ENCODE measurements at places on chromosomes 16 and 17.

DNA sequence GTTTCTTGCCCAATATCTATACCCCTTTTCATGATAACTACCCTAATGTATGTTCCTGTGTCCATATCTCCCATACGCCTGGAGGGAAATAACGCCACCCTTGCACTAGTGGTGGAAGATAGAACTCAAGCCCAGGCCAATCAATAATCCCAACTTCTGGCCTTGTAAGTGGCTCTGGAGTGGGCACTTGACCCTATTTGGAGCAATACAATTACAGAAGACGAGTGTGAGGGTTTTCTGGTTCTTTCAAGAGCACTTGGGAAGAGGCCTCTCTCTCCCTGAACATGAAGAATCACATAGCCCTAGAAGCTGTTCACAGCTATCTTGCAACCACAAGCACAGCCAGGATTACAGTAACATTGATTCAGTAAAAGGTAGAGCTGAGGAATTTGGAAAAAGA lies 217.9 kb downstream of the RAB11FIP4 start:
- DNase-seq: no peak

- no peak for DNase-seq
Observed at GRCh38 chr17:60169921-60170817, 20.4 kb downstream of the CA4 start.

DNA sequence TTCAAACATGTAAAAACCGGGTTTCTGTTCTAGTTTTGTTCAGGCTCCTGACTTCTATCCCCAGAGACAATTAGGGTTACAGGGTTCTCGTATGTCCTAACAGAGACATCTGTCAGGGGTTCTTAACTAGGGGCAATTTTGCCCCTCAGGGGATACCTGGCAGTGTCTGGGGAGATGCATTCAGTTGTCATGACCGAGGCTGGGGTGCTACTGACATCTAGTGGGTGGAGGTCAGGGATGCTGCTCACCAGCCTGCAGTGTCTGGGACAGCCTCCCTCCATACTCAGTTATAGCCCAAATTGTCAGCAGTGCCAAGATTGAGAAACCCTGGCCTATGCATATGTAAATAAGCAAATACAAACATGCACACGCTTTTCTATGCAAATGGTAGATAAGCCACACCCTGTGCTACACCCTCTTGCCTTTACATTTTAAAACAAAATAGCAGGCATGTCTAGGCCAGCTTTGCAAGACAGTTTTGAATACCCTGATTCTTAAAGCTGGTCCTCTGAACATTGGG lies 37.4 kb downstream of the CLEC16A start:
- no peak for DNase-seq

DNA sequence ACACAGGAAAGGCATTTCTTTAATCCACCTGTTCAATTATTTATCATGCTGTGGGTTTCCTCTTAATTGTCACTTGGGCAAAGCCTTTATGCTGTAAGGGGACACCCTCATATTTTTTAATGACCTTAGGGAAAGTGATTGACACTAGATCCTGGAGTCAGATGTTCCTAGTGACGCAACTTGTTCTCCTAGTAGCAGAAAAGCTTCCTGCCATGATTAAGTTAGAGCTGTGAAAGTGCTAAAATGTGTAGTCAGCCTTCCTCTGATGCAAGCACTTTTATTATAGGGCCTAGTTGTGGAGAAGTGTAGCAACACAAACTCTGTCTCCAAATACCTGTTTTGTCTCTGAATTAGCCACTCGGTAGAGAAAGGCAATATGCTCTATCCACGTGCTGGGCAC lies 12.3 kb downstream of the TMEM100 start:
- DNase-seq: no peak

- DNase-seq: no peak
Observed at GRCh38 chr17:73427198-73427597, 115.4 kb upstream of the CDC42EP4 start.

GRCh38 chr17:74391771-74392170 lies 24.5 kb downstream of the GPR142 start:
- no peak for DNase-seq

- no peak for DNase-seq
Observed at GRCh38 chr16:65070831-65071432, 50.9 kb downstream of the CDH11 start.

- DNase-seq: no peak
Observed at GRCh38 chr16:50457423-50457822, 88.6 kb upstream of the BRD7 start.

- no peak for DNase-seq
Observed at GRCh38 chr16:50331570-50331969, 37.2 kb downstream of the BRD7 start.

- DNase-seq: no peak
Observed at GRCh38 chr17:62892870-62893338, 73.1 kb upstream of the TANC2 start.

DNA sequence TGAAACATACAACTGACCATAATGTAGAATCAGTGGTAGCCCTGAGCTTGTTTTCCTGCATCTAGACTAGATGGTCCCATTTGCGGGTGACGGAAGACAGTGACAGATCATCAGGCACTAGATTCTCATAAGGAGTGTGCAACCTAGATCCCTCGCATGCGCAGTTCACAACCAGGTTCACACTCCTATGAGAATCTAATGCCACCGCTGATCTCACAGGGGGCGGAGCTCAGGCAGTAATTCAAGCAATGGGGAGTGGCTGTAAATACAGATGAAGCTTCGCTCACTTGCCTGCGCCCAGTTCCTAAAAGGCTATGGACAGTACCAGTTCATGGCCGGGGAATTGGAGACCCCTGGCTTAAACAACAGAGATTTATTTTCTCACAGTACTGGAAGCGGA lies 656.3 kb downstream of the HS3ST4 start:
- DNase-seq: no peak

GRCh38 chr16:56068816-56069215 lies 122.5 kb upstream of the GNAO1 start:
- DNase-seq: no peak

DNA sequence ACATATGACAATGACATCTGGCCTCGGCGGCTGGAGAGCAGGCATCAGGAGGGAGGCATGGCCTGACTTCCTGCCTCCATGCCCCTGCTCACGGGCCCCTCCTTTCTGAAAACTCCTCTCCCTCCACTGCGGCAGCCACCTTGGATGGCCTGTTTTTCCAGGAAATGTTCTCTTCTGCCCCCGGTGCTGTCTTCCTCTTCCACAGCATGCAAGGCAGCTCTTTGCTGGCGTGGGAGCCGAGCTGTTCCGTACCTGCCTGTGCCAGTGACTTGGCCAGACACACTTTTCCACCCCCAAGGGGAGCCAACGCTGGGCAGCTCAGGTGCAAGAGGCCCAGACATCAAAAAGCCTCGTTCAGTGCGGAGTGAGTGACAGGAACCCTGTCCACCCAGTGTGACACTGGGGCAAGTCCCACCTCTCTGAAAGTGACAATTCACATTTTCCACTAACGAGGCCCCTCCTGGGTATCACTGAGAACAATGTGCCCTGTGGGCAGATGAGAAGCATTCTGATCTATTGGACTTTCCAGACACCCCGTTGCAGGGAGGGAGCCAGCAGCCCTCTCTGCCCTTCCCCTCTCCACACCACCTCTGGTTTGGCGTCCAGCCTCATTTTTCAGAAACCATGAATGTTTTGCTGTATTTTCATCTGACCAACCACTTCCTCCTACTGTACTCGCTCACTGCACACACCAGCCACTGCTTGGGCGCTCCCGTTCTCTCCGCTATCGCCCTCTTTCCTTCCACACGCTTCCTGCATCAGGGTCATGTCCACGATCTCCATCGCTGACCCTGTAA lies 31.2 kb downstream of the NSMCE1 start:
- DNase-seq: no peak

DNA sequence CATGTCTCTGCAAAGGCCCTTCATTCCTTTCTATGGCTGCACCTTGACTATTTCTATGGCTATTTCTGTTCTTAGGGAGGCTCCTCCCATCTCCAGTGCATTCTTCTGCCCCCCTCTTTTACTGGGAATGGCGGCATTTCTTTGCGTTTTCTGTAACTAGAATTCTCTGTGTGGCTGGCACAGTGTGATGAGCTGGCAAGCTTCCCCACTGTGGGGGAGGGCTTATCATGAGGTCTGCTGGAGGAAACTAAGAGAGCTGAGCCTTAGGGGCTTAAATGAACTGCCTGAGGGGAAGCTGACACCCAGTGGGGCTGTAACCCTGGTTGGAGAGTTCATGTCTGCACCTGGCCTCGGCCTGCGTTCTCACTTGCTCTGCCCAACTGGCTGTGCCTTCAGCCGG lies 1.5 kb upstream of the CARD14 start:
- no peak for DNase-seq

- no peak for DNase-seq
Observed at GRCh38 chr16:60279061-60279665, 1545.0 kb upstream of the GOT2 start.

GRCh38 chr17:66276328-66276937 lies 26.0 kb upstream of the PRKCA start:
- DNase-seq: no peak

DNA sequence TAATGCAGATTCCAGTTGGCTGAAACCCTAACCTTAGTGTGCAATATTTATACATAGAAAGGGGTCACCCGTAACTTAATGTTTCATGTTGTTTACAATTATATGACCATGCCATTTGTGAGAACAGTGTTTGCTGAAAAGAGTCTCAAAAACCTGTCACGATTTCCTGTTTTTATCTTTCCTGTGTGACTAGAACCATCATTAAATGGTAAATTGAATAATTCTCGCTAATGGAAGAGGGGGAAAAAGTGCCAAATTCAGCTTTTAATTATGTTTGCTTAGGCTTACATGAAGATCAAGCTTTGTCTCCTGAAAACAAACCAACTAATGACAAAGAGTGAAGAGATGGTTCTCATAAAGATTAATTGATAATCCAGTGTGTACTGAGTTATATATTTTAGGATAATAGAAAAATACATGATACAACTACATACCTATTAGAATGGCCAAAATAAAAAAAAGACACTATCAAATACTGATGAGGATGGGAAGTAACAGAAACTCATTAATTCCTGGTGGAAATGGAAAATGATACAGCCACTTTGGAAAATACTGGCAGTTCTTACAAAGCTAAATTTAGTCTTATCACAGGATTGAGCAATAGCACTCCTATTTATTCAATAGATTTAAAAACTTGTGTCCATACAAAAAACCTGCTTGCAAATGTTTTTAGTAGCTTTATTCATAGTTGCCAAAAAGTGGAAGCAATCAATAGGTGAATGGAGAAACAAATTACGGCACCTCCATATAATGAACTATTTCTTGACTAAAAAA lies 141.7 kb downstream of the CDK5R1 start:
- DNase-seq: no peak

DNA sequence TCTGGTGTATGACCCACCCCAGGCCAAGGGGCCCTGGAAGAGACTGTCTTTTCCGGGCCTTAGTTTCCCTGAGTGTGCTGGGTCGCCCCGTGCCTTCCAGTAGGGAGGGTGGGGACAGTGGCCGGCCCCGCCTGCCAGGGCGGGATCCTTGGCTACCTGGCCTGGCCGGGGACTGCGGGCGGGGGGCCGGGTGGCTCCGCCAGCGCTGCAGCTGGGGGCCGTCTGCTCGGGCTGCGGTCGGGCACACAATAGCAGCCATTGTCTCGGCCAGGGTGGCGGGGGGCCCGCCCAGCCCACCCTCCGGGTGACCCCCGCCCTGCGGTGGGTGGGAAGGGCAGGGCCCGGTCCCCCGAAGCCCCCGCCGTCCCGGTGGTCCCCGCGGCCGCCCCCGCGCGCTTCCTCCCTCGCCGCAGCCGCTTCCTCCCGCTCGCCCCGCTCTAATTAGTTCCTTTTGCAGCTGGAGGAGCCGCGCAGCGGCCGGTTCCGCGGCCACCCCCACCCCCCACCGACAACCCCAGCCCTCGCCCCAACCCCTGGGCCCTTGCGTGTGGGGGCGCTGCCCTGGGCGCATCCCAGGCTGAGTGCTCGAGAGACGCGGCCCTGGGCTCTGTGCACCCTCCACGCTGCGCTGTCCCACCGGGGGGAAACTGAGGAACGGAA lies 11.6 kb downstream of the GLIS2 start:
- no peak for DNase-seq

DNA sequence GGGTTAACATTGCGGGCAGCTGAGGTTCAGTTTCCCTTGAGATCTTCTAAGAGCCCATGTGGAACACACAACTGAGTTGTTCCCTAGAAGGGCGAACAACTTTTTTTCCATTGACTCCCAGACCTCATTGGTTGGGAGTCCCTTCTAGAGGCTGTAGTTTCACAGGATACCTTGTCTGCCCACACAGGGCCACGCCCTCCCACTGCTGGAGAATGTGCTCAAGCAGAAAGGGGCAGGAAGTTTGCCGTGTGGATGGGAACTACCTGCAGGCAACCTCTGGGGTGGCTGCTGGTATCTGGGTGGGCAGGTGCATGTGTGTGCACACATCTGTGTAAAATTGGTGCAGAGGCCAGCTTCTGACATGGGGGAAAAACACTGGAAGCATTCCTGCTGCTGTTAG lies 178.8 kb upstream of the PSMD7 start:
- DNase-seq: no peak

- no peak for DNase-seq
Observed at GRCh38 chr17:68035131-68035522, 408 bp upstream of the KPNA2 start.

DNA sequence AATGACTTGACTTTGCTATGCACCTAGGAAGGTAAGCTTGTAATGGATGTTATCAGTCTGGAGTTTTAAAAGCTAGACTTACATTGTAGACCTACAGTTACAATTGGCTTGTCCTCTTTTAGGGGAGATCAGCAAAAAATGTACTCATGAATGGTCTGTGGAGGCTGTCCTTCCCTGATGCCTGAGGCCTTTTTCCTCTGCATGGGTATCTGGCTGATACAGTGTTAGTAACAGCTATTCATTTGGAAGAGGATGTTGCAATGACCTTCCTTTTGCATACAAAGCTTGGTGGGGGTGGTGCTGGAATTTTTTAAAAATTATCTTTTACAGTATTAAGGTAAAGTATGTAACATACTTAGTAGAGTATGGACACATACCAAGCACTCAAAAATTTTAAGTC lies 525.5 kb downstream of the KIF2B start:
- no peak for DNase-seq

DNA sequence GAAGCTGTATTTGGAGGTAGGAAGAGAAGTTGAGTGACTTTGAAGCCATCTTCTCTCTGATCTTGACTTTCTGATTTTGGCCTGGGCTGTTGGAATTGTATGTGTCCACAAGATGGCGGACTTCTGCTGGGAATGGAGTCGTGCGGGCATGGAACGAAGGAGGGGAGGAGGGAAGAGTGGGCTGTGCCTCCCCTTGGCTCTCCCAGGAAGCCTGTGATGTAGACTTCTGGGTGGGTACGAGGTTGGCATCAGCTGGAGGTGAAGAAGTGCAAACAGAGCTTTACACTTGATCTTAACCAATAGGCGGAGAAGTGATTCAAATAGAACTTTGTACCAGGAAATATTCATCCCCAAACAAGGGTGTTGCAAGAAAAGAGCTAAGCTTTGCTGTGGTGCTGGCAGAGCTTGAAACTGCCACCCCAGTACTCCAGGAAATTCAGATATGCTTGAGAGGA lies 7.4 kb upstream of the TMEM220 start:
- no peak for DNase-seq

GRCh38 chr16:49112754-49113153 lies 168.9 kb downstream of the CBLN1 start:
- no peak for DNase-seq

- DNase-seq: no peak
Observed at GRCh38 chr16:1220841-1221627, 4.0 kb downstream of the TPSG1 start.

GRCh38 chr16:1471569-1472194 lies 3.1 kb downstream of the CLCN7 start:
- no peak for DNase-seq

Data from D721Med (cell line).